Left forelimb (tissue), 1 donor: ENCODE measurements at places on chromosomes 6 and 20.

DNA sequence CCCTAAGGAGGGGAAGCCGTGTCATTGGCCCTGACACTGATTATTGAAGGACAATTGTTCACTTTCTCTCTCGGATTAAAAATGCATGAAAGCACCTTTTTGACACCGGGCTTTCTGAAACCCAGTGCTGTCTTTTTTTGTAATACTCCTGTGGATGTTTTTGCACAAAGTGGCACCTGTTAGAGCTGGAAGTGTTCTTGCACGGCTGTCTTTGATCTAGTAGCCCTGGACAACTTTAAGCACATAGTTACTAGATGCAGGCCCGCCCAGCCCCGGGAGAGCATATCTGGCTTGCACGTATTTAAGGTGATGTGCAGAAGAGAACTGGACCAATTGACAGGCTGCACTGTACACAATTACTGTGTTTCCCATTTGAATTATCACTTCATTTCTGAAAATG, 72.6 kb downstream of the ARID1B start:
- DNase-seq, result no peak

DNA sequence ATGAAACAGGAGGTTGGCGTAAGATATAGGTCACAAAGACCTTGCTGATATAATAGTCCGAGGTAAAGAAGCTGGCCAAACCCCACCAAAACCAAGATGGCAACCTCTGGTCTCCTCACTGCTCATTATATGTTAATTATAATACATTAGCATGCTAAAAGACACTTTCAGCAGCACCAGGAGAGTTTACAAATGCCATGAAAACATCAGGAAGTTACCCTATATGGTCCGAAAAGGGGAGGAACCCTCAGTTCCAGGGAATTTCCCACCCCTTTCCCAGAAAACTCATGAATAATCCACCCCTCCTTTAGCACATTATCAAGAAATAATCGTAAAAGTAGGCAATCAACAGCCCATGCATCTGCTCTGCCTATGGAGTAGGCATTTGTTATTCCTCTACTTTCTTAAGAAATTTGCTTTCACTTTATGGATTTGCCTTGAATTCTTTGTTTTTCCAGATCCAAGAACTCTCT, 923.4 kb downstream of the QKI start:
- no peak for DNase-seq

- DNase-seq, result no peak
Measured at GRCh38 chr6:31120151-31120915, at the start of gene CDSN. TSS of gene CDSN (minus strand) at chr6:31120446. CDS start at chr6:31120419, 27 bp downstream.

GRCh38 chr6:73564578-73565345, 43.9 kb upstream of the EEF1A1 start:
- no peak for DNase-seq

GRCh38 chr6:166925141-166925996, 31.0 kb downstream of the RNASET2 start:
- DNase-seq, result no peak

DNA sequence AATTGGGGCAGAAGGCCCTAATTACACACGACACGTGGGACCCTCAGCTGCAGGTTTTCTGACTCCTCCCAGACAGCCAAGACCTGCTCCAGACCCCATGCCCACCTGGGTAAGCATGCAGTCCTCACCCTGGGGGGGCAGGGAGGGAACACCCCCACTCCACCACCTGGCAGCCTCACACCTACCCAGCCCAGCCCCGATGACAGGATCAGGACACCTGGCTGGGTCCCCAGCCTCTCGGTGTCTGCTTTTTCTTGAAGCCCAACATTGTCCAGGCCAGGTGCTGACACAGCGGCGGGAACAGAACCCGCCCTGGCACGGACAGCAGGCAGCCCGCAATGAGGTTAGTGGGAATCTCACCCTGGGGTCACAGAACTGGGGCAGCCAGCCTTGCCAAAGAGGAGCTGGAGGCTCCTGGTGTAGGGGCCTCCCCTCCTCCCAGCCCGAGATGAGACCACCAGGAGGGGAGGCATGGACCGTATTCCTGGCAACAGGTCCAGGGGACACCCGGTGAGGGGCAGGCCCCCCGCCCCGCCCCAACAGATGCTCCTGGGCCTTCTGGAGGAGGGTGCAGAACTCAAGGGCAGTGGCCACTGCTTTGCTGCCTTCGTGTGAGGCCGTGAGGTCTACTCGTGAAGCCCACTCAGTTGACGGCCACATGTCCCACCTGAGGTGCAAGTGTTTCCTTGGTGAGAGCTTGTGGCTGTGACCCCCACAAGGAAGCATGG, 103.8 kb downstream of the DLL1 start:
- peak; percentile 59 for DNase-seq

- DNase-seq, result no peak
Measured at GRCh38 chr6:117264369-117264691, 1.0 kb upstream of the VGLL2 start.
